ENCODE measurements at places on chromosomes 3 and 15. TPM values are rescaled to one million over a fixed set of nuclear protein-coding genes. Genes with fewer than 3 reads are reported as not detected.

GRCh38 chr3:32009957-32010356 lies 28.4 kb downstream of the ZNF860 start:
- DNase-seq: no peak

- DNase-seq: no peak
Measured at GRCh38 chr15:58274885-58275284, 136.7 kb downstream of the AQP9 start.

DNA sequence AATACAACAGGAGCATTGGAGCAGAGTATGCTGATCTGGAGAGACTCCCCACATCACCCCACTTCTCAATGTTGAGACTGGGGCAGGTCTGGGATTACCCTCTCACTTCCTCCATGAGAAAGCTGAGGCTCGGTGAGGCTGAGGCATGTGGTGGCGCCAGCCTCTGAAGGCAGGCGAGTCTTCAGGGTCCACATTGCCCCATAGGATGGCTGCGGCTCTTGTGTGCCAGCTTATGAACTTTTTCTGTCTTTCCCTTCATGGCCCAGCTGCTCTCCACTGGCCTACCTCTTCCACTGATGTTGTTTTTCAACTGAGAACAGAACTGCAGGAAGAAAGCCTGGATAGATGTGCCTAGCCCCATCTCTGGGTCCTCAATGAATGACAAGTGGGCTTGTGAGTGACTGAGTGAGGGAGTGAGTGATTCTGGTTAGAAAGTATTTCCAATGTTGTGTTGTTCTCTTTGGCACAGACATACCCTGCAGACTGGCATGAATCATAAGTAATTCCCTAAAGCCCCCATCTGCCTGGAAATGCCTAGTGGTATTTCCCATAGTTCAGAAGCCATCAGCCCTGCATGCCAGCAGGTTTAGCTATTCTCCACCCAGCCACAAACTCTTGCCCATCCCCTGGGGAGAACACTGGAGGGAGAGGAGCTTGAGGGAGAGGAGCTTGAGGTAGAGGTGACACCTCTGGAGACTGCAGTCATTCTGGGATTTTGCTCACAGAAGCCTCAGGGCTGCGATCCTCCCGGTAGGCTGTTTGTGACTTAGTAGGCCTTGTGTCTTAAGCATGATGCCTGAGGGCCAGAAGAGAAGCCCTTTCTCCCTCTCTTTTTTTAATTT lies 56.9 kb downstream of the AMOTL2 start:
- DNase-seq: no peak

The CDV3 gene
- 189 TPM for total RNA-seq

GRCh38 chr3:99846477-99847160 lies 29.0 kb downstream of the CMSS1 start:
- no peak for DNase-seq

GRCh38 chr15:101262551-101262950 lies 10.7 kb upstream of the CHSY1 start:
- no peak for DNase-seq

The TMEM212 gene
- total RNA-seq: 1.7 TPM

DNA sequence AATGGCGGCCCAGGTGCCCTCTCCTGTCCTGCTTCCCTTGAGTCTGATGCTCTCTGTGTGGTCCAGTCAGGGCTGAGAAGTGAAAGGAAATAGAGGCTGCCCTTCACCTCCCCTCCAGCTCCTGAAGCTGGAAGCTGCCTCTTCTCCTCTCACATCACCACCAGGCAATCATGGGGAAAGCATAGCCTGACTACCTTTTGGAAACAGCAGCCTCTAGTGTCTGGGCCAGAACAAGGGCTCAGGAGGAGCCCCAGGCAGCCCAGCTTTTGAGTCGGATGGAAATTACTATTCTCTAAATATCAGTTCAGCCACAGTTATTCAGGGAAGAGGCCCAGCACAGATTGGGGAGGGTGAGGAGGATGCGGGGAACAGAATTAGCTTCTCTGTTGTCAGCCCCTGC lies 43.3 kb upstream of the CCDC174 start:
- DNase-seq: no peak

DNA sequence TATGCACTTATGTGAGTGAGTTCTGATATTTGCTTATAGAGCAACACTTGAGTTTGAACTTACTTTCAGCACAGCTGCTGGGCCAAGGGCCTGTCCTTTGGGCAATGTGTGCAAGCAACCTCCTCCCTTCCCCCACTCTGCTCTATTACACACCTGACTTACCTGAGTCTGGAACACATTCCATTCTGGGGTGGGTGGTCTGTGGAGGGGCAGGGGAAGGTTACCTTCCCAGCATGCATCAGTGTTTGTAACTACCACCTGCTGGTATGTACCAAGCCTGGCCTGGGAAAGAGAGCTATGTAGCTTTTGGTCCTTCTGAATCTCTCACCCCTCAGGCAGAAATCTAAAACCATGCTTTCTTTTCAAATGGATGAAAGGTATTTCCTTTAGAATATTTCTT lies 103.0 kb downstream of the ISL2 start:
- peak; percentile 10 for DNase-seq

The SLC28A2 gene
- not detected for total RNA-seq

Data from umbilical cord (tissue), 2 donors.